ENCODE measurements at places on chromosomes 16 and 17.

- peak; percentile 14 for DNase-seq
Measured at GRCh38 chr16:47258874-47259461, 115.2 kb upstream of the NETO2 start.

DNA sequence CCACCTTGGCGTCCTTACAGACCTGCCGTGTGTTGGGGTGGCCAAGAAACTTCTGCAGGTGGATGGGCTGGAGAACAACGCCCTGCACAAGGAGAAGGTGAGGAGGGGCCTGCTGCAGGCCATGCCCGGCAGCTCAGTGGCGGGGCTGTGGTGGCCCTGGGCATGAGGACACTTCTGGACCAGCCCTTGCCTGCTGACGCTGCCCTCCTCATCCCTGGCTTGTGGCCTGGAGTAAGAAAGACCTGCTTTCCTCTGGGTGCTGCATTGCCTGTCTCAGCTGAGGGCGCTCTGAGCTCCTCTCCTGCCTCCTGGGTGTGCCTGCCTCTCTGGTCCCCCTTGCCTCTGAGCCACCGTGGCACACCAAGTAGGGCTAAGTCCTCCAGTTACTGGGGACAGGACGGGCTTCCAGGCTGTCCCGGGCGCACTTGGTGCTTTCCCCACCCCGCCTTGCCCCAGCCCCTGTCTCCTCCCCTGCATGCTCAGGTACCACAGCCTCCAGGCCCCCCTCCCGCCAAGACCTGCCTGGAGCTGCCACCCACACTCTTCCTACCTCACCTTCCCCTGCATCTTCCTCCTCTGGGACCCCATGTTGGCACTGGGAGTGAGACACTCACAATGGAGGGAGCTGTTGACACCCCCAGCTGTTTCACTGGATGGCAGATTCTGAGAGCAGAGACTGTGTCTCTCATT is 8.7 kb downstream of the ENDOV start:
- DNase-seq: no peak

GRCh38 chr16:53502331-53503269 is at the start of gene AKTIP:
Gene AKTIP, minus strand, starts transcription at chr16:53503209. Its CDS starts 2,950 bp downstream, at chr16:53500259.
- DNase-seq: no peak

DNA sequence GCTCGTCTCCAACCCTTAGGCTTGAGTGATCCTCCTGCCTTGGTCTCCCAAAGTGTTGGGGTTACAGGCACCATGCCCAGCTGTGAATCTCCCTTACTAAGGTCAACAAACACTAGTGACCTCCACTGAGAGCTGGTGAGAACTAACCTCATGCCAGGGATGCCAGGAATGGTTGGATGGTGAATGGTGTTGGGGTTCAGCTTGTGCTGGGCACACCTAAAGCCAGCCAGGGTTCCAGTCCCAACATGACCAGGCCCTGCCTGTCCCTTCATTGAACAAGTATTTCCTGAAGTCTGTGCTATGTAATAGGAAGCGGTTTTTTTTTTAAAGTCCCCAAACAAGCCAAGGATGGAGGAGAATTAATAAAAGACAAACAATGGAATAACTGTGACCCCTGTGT is 56.0 kb upstream of the TOB1 start:
- DNase-seq: no peak

DNA sequence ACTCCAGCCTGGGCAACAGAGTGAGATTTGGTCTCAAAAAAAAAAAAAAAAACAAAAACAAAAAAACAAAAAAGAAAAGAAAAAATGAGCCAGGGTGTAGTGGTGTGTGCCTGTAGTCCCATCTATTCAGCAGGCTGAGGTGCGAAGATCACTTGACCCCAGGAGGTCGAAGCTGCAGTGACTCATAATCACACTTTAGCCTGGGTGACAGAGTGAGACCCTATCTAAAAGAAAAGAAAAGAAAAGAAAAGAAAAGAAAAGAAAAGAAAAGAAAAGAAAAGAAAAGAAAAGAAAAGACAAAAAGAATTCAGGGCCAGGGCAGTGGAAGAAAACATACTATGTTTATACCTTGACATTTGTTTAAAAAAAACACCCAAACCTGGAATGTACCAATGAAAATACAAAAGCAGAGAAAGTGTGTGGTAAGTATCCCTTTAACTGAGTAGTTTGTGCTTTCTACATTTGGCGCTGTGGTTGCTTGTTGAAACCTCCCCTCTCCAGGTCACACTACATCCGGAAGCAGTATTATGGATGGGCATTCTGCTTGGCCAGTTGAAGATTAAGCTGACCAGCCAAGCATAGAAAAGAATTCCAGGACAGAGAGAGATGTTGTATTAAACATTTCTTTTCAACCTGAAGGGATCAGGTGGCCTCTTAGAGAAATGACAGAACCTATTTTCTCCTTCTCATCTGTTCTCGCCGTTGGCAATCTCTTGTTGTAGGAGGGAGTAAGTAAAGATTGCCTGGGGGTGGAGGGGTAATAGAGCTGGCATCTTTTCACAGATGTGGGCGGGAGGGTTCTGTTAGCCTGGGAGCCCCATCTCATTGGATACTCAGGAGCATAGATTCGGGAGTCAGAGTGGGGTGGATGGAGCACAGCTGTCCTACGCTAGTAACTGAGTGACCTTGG is 12.1 kb upstream of the PRKCB start:
- no peak for DNase-seq

GRCh38 chr17:73231395-73231794 is 30.3 kb downstream of the CPSF4L start:
- DNase-seq: no peak

GRCh38 chr17:14744761-14745473 is 444.0 kb downstream of the HS3ST3B1 start:
- DNase-seq: no peak

- no peak for DNase-seq
Measured at GRCh38 chr17:4204710-4205173, 59.0 kb downstream of the ANKFY1 start.

DNA sequence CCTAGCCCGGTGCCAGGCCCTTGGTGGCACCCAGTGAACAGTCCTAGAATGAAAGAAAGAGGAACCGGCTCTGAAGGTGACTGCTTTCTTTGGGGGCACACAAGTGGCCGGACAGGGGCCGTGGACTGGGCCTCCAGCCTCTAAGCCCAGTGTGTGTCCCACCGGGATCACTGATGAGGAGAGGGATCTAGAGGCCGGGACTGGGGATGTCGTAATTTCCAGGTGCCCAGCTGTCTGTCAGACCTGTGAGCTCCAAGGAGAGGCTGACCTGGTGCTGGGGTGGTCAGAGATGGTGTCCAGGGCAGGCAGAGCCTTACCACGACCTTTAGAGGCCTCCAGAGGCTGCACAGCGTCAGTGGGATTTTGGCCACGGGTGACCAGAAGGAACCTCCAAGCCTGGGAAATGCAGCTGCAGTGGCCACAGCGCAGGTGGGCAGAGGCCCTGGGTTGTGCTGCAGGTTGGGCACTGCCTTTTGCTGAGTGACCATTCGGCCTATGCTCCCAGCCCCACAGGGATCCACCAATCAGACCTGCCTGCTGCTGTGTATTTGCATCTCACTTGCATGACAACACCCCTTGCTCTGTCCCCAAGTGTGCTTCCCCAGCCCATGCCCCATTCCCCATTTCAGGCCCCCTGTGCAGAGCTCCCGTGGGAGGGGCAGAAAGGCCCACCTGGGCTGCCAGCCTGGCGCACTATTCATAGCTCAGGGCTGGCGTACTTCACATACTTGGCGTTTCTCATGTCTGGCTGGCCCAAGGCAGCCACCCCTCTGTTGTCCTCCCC is 12.5 kb downstream of the ARHGAP23 start:
- DNase-seq: no peak

DNA sequence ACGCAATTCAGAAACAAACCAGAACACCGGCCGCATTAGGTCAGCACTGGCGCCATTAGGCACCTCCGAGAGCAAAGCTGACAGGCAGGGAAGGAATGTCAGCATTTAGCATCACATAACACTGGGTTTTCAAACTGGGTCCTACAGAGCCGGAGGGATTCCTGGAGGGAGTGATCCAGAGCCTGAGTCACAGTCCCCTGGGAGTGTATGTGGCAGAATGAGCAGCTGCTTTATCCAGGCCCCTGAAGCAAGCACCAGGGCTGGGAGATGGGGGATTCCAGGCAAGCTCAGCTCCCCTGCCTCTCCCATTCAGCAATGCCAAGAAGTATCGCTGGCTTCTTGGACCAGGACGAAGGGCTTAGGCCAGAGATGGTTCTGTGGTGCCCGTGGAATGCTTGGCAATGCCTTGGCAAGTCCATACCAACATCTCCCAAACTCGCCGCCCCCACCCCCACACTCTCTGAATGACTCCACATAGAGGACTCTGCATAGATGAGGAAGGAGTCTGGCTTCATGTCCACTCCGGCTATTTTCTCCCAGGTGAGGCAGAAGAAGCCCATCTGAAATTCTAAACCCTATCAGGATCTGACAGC is 20.4 kb downstream of the GAS7 start:
- no peak for DNase-seq

DNA sequence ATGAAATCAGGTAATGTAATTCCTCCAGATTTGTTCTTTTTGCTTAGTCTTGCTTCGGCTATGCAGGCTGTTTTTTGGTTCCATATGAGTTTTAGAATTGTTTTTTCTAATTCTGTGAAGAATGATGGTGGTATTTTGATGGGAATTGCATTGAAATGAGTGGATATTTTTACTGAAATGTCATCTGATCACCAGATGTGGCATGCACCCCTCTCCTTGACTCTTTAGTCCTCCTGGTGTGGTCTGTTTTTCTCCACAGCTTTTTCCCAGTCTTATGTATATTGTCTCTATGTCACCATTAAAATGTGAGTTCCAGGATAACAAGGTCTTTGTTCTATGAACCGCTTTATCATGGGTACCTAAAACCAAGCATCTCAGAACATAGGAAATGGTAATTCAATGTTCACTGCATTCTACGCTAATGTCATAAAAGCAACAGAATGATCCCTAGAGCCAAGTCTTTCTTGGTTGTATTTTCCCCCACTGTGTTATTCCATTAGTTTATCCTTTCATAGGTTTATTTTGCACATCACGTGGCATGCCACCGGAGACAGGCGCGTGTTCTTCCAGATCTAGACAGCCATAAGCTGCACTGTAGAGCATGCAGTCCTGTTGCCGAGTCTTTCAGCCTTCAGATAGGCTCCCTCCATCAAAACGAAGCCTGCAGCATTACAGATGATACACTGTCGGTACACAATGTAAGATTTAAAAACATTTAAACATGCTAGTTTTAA is 172.5 kb downstream of the RPTOR start:
- no peak for DNase-seq

GRCh38 chr17:61063528-61063927 is 336.1 kb upstream of the TBX2 start:
- no peak for DNase-seq

DNA sequence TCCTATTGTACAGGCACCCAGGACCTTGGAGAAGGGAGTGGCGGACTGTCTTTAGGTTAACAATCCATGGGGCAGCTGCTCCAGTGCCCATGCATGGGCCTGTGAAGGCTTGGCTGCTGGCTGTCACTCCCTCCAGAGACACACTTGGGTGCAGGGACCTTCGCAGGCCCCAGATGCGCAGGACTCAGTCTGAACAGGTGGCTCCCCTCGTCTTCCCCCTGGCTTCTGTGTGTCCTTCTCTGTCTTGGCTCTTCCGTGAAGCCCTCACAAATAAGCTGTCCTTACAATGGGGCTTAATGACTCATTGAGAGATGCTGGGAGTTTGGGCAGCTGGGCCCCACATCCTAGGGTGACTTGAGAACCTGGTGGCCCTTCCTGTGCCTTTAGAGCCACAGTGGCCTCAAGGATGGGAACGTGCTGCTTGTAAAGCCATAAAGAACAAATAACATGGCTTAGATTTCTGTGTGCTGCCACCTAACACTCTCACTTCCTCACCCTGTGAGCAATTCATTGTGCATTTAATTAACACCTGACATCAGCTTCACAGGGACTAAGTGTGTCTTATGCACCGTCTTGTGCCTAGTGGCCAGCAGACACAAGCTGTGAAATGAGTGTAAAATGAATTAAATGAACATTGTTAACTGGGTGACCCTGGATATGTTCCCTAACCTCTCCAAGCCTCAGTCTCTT is 340.7 kb downstream of the SNX29 start:
- DNase-seq: no peak

DNA sequence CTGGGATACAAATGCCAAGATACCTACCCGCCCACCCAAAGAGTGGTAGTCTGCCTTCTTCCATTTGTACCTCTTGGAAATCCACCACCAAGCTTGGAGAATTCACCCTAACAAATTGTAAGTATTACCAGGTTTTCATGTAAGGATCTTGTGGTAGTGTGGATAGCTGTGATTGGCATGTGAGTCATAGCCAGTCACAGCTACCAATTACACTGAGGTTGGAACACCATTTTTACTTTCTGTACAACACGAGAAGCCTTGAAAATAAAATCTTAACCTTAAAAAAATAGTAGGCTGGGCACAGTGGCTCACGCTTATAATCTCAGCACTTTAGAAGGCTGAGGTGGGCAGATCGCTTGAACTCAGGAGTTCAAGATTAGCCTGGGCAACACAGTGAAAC is 18.5 kb upstream of the SLC35G3 start:
- DNase-seq: no peak

GRCh38 chr16:81652798-81653505 is 126.1 kb upstream of the PLCG2 start:
- DNase-seq: peak; percentile 29

GRCh38 chr17:79525793-79526677 is 84.8 kb downstream of the RBFOX3 start:
- no peak for DNase-seq

- DNase-seq: no peak
Measured at GRCh38 chr16:22089910-22090309, 2.4 kb upstream of the VWA3A start.

- DNase-seq: no peak
Measured at GRCh38 chr16:17354141-17354601, 116.6 kb downstream of the XYLT1 start.

- no peak for DNase-seq
Measured at GRCh38 chr17:72205357-72205756, 84.5 kb downstream of the SOX9 start.

DNA sequence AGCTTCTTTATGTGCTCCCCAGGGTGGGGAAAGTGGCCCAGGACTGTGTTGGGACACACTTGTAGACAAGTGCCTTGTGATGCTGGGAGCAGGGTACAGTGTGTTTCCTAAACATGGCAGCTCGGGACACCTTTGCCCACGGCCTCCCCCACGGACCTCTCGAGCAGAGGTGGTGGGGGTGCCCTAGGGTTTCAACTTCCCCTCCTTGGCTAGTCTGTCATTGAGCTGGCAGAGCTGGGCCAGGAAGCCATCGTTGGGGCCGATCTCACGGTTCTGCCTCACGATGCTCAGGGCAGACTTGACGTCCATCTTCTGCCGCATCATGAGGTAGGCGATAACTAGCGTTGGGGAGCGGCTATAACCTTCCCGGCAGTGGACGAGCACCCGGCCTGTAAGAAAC is 9.4 kb downstream of the DUSP3 start:
- DNase-seq: no peak
